ENCODE measurements at places on chromosomes 7 and 10. TPM values are rescaled to one million over a fixed set of nuclear protein-coding genes. Genes with fewer than 3 reads are reported as not detected.

DNA sequence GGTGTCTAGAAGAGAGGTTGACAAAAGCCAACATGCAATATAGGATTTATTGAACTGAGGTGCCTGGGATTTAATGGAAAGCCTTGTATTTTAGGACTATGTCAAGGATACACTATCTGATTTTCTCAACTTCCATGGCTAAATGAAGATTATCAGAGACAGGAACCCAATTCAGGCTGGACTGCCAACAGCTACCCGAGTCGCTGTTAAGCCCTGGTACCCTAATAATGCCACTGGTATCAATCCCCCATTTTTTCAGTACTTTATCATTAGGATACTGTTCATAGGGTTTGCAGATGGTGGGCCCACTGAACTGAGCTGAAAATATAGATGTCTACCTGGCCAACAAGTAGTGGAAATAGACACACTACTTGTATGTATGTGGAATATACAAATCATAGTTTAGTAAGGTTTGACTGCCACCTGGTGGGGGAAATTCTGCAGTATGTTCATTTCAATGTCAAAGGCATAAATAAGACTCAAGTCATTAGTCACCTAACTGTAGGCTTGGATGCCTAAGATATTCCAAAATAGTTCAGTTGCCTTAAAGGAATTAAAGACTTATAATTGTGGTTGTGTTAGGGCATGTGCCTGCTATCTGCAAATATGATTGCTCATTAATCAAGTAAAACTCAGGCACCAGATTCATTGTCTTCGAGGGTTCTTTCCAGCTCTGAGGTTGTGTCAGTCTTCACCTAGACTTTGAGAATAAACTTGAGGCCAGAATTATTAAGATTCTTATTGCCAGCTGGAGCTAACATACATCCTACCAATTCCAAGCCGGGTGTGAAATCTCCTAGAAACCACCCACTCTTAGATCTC, 34.1 kb upstream of the NOBOX start:
- peak; percentile 84 for DNase-seq

DNA sequence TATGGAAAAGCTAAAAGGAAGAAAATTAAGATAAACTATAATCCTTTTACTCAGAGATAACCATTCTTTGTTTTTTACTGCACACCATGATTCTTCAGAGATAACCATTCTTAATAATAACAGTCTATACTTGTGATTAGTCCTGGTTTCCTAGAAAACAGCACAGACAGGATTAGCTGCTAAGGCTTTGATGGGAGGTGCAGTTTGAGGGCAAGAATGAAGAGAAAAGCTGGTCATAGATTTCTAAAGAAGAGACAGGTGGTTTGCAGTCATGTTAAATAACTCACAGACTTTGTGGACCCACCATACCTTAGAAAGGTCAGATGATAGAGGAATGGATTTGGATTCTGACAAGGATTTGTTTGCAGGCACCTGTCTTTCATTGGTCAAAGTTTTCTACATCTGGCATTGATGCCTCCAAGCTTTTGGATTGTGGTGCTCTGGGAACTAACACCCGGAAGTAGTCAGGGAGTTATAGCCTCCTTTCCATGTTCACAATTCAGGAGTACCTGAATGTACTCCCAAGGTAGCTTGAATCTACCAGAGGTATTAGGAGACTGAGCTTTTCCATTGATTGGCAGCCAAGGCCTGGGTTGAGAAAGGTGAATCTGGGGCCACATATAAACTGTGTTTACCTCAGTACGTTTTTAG, 3.7 kb downstream of the SMC3 start:
- DNase-seq, result no peak

- no peak for DNase-seq
Measured at GRCh38 chr7:33503014-33503413, 373.6 kb downstream of the BBS9 start.

The HECTD2 gene
- total RNA-seq, result 5.6 TPM

DNA sequence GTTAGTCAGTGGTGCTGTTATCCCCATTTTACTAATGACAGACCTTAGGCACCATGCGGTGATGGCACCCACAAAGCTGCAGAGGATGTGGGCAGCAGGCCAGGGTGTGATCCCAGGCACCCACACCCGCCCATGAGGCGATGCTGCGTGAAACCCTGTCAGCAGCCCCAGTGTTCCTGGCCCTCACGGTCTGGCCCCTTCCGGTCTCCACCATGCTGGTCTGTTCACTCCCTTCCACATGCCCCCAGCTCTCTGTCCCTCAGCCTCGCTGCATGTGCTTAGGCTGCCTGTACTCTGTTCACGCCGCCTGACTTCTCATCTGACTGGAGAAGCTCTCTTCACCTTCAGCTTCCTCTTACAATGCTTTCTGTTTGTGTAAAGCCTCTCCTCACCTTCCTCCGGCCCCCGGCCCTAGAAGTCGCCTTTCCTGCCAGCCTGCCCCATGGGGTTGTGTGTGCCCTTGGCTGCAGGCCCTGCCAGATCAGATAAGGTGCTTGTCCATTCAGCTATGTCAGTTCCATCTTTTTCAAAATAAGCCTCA, 17.6 kb upstream of the ORAI2 start:
- DNase-seq, result no peak

DNA sequence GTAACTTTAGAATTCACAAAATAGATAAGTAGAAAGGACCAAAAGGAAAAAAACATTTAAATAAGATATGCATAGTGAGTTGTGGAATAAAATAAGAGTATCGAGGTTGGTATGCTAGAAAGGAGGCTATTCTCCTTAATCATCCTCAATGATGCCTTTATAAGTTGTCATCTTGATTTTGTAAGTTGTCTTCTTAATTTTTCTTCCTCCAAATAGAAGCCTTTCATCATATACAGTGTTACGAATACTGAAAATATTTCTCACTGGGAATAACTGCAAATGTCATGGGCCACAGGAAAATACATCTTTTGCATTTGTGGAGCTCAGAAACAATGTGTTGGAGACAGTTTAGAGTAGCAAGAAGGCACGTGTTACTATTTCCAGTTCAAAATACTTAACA, 31.5 kb upstream of the PRTFDC1 start:
- DNase-seq, result no peak

The CLEC5A gene
- total RNA-seq, result not detected

GRCh38 chr10:18551473-18551872, 99.9 kb downstream of the NSUN6 start:
- DNase-seq, result no peak

DNA sequence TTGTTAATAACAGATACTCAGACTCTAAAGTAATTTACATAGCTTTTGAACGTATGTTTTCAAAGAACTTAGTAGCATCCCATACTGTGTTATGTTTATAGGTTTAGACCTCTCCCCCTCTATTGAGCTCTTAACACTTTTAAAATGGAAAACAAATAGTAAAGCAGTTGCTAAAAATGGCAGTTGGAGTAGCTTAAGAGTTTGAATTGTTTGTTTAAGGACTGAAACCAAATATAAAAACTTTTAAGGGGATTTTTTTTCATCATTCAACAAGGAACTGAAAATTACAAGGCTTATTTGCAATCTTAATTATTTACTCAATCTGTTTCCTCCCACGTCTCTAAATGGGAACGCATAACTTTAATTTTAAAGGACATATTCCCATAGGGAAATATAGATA, 1.6 kb upstream of the SPAG6 start:
- DNase-seq, result no peak

DNA sequence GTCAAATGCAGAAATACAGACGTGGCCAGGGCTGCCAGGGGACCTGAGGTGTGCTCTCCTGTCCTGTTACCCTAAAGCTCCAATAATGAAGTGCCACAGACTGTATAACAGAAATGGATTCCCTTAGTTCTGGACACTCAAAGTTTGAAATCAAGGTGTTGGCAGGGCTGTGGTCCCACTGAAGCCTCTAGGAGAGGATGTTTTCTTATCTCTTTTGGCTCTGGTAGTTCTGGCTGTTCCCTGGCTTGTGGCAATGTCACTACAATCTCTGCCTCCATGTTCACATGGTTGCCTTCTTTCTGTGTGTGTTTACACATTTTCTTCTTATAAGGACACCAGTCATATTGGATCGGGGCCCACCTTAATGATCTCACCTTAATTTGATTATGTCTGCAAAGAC, 15.3 kb upstream of the EEPD1 start:
- no peak for DNase-seq

- DNase-seq, result no peak
Measured at GRCh38 chr7:85595750-85596178, 408.9 kb upstream of the SEMA3D start.

The SLC39A12 gene
- total RNA-seq, result not detected
